Colonic mucosa (tissue), 4 donors: ENCODE measurements at places on chromosomes 13 and 19.

- DNase-seq: no peak
Measured at GRCh38 chr19:54030895-54031586, 32.7 kb downstream of the VSTM1 start.

DNA sequence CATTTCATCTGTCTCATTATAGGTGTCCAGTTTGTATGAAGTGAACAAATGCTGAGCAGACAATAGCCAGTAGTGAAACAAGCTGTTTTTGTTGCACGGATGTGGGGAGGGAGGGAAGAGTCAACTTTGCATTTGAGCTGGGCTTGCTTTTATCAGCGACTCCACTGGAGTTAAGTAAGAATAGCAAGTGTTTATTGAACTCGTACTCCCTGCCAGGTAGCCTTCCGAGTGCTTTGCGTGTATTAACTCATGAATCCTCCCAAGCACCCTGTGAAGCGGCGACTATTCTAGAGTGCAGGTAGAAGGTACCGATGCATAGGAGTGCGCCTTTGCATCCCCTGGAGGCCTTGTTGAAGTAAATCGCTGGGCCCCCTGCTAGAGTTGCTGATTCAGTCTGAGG lies 4.7 kb upstream of the ZNF444 start:
- no peak for DNase-seq

DNA sequence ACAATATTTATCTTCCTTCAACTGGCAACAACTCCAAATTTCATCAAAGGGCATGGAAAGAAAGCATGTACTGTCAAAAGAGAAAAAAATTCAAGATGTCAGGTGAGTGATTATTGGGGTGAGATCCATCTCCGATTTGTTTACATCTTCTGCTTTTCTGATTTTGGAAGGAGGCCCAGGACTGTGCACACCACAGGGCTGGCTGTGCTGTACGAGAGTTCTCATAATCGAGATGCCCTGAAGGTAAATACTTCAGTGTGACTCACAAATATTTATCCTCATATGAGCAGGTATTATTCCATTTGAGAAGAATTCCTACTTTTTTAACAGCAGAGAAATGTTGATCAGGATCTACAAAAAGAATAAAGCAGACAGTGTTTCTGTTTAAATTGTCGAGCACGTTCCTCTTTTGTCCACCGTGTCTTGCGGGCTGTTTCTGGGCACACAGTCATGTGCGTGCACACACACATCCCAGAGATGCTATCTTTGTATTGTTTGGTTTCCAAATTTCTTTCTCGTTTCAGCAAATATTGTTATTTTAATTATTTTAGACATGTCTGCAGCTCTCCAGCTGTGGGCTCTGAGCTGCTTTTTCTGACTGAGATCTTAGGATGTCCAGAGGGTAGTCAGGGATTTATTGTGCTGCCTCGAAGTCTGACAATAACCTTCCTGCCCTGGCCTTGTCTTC lies 103.8 kb downstream of the KL start:
- DNase-seq: no peak

DNA sequence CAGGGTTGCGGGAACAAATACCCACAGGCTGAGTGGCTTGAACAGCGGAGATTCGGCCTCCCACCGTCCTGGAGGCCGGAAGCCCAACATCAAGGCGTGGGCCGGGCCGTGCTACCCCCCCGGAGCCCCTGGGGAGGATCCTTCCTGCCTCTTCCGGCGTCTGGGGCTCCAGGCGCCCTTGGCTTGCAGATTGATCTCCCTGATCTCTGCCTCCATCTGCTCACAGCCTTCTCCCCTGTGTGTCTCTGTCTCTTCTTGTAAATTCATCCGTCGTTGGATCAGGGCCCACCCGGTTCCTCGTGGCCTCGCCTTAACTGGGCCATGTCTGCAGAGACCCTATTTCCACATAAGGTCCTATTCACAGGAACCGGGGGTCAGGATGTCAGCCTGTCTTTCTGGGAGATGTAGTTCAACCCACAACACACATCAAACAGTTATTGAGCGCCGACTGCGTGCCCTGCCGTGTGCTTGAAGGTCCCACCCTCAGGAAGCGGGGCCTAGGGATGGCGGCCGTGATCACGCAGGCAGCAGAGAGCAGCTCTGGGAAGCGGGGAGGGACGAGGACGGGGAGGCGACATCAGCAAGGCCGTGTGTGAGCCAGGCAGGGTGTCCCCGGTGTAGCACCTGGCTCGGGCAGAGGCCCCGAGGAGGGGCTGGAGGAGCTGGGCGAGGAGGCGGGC lies 21.3 kb downstream of the HCN2 start:
- no peak for DNase-seq

GRCh38 chr13:27483421-27483820 lies 33.1 kb upstream of the MTIF3 start:
- no peak for DNase-seq
